ENCODE measurements at places on chromosomes 4 and X.

- no peak for DNase-seq
These were observed 1.1 kb downstream of the FBXL5 start for GRCh38 chr4:15653864-15654592.

GRCh38 chr4:153684182-153684970 is at the start of gene TLR2:
Gene TLR2, plus strand, starts transcription at chr4:153684280. Its CDS starts 18,628 bp downstream, at chr4:153702908.
- DNase-seq, result peak; percentile 75

DNA sequence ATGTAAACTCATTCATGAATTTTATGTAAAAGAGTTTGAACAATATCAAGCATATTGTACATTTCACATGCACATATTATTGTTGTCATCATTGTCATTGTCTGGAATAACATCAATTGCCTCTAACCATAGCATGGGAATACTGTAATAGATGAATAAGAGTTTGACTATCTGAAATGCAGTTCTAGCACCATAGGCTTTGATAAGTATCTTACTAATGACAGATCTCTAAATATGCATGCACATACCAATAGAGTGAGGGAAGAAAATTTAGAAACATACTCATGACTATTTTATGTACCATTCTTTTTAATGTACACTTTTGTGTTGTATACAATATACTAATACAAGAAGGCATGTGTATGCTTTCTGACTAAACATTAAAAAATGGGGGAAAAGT is 161.6 kb upstream of the SPRY1 start:
- DNase-seq, result no peak

DNA sequence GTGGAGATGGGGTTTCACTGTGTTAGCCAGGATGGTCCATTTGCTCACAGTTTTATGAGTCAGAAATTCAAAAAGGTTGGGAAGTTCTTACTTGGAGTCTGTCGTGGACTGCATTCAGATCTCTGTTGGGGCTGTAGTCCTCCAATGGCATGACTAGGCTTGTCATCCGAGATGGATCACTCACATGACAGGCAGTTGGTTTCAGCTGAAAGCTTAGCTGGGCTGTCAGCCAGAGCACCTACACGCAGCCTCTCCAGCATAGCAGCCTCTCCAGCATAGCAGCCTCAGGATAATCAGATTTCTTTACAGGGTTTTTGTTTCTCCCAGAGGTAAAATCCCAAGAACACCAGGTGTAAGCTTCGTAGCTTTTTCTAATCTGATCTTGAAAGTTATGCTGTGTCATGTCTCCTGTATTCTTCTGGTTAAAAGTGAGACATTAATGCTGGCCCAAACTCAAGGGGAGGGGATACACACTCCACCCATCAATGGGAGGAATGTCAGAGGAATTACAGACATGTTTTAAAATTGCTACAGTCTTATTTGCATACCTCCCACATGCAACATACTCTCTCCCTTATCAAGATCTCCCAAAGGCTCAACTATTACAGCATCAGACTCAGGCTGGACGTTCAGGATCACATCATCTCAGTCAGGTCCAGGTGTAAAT is 31.6 kb upstream of the SOD3 start:
- DNase-seq, result no peak

- DNase-seq, result no peak
These were observed 300.9 kb upstream of the FAT4 start for GRCh38 chr4:125013891-125014290.

DNA sequence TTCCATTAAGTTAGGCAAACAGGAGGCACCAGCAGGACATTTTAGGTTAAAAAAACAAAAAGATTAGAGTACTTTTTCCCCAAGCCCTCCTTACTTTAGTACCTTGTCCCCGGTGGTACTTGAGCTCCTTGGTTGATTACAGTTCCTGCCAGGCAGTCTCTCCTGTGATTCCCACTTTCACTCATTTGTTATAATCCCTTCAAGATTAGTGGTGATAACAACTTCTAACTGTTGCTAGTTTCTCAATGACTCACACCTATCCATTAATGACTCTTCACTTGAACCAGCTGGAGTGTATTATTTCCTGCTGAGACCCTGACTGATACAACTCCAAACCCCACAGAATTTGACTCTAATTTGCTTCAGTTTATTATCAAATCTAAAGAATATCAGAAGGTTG is 765.0 kb upstream of the DIAPH2 start:
- DNase-seq, result no peak

DNA sequence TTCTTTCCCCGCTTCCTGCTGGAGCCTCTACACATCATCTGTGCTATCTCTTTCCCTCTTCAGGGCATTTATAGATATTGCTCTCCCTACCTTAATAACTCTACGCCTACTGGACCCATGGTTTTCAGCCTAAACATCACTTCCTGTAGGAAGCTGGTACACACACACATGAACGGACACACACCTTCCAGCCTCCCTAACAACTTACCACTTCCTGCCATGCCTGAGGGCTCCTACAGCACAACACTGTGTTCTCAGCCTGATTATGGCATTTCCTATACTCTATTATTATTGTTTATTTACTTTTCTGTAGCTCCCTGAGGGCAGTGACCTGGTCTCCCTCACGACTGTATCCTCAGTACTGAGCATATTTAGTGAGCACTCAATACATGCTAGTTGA is 163.6 kb upstream of the MAP3K15 start:
- no peak for DNase-seq

DNA sequence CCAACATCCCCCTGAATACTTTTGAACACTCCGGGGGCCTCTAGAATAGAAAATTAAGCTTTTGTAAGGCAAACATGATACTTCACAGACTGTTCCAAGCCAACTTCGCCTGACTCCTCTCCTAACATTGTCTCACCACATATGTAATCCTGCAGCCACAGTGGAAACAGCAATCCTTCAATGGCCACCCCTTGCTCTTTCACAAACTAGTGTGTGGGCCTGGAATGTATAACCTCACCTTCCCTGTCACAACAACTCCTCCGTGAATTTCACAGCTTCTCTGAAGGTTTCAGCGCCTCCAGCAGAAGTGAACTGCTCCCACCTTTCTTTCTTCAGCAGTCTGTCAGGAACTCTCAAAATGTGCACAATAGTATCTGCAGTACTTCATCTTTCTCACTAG is 185.1 kb downstream of the ADGRL3 start:
- no peak for DNase-seq

GRCh38 chrX:154828016-154828408 is 6.5 kb downstream of the SMIM9 start:
- DNase-seq, result no peak

GRCh38 chrX:120761810-120762209 is 113.9 kb downstream of the CT47B1 start:
- no peak for DNase-seq

- no peak for DNase-seq
These were observed 140.2 kb upstream of the LDB2 start for GRCh38 chr4:17038510-17039176.

DNA sequence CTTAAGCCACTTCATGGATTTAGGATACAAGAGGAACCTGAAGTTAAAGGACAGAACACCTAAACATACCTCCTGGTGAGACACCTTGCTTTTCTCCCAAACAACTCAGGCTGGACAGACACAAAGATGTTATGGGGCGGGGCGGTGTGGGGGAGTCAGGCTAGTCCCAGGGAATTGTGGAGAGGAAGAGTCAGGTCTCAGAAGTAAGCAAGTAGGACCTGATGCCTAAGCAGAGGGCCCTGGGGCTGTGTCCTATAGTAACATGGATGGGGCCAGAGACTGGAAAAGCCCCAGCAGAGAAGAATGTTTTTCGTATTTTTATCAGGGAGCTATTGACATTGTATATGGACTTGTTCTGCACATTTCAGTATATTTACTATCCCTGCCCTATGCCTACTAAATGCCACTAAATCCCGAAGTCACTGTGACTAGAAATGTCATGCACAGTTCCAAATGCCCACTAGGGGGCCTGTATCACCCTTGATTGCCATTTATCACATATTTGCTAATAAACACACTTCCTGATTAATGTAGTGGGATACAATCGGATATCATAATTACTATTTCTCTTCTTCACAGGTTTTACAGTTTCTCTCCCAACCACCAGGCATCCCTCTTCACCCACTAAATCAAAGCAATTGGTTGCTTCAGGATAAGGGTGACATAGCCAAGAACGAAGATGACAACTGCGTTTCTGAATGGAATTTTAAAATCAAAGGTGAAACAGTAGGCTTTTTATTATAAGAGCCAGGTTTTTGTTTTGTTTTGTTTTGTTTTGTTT is 23.8 kb upstream of the ARHGAP10 start:
- DNase-seq, result no peak

DNA sequence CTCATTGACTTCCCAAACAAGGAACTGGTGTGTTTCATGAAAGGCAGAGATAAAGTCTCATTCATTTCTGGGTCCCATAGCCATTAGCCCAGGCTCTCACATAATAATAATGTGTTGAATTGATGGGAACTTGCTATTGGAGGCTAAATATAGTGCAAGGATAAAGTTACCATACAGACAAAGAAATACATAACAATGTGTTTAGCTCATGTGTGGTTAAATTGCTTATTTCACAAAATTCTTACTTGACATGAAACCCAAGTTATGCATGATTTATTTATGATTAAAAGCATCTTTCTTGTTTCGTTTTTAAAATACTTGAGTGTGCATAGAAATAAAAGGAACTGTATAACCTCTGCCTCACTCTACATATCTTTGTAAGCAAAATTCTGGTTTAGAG is 37.3 kb upstream of the LPAR4 start:
- no peak for DNase-seq

GRCh38 chrX:132231587-132231986 is 12.3 kb upstream of the RAP2C start:
- no peak for DNase-seq

- DNase-seq, result no peak
These were observed 28.8 kb downstream of the RBM47 start for GRCh38 chr4:40600850-40601249.

DNA sequence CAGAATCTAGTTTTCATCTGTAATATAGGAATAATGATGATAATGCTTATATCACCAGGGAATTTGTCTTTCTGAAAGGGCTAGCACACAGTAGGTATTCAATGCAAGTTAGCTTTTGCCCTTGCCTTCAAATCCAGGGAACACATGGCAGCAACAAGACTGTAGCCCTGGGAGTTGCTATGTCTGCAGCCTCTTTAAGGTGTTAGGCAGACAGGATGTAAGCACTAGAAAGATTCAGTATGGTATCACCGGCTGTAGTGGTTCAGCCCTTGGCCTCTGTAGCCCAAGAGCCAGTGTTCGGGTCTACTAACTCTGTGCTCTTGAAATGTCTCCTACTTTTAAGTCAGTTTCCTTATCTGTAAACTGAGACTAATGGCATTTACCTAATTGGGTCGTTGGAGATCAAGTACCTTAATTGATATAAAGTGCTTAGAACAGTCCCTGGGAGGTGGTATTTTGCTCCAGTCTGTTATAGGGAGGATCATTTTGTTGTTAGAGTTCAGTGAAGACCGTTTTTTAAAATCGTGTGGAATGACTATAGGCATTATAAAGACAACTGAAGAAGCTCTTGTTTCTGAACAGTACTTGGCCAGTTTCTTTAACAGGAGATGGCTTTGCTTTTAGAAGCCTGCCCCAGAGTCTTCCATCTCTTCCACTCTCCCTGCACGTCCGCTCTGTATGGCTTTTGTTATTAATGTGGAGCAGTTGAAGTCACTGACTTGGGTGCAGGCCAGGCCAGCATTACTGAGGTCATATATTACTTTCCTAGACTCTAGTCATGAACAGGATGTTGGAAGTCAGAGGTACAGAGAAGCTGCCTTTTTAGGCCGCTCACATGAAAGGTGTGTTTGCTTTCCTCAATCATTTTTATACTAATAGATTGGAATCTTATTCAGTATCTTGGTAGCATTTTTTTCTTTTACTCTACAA is 44.8 kb downstream of the GAB1 start:
- DNase-seq, result peak; percentile 88

- no peak for DNase-seq
These were observed 105.5 kb upstream of the SPOCK3 start for GRCh38 chr4:167339781-167340180.

GRCh38 chr4:155966171-155966570 is 12.5 kb upstream of the CTSO start:
- no peak for DNase-seq

- DNase-seq, result no peak
These were observed 16.6 kb downstream of the PCGF3 start for GRCh38 chr4:722169-722725.

DNA sequence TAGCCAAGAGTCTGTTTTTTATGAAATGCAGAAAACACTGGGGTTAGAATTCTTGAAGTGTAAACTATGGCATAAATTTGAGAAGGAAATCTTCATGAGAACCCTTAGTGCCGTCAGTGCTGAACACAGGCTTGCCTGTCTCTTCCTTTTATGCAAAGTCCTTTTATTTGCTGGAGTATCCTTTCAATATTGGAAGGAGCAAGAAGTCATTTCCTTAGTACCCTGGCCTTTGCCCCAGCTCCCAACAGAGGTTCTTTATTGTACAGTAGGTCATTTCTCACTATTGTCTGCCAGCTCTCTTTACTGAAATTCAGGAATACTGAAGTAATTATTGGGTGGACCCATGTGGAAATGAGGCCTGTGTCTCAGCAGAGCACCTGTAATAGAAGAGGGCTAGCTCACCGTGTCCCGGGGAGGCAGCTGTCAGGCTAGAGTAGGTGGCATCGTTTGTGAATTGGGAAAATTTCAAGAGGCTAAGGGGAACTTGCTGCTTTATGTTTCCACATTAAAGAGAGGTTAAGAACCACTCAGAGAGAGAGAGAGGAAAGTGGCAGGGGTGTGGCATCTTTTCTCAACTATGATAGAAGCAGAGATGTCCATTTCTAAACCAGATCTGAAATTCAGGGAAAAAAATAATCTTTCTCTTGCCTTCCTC is 8.7 kb downstream of the FHDC1 start:
- no peak for DNase-seq

DNA sequence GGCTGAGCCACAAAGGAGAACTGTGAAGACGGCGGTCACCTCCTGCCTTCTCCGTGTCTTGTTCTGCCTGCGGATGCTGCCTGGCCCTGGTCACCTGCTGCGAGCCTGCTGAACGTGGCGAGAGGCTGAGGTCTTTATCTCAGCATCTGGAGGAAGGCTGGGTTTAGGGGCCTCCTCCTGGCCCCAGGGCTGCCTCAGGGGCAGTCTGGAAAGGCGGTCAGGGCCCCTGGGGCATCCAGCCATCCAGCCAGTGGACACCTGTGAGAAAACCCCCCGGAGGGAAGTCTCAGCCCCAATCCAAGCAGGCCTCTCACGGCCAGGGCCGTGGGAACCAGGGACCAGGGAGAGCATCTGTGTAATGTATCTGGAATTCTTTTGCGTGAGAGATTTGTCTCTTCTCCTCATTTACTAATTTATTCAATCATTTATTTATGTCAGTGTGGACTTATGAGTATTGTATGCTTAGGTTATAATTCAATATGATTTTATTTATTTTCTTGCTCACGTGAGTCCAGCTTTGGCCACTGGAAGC is 11.3 kb downstream of the PDE6B start:
- peak; percentile 30 for DNase-seq

GRCh38 chr4:121758925-121759568 is 5.9 kb downstream of the SMIM43 start:
- no peak for DNase-seq

DNA sequence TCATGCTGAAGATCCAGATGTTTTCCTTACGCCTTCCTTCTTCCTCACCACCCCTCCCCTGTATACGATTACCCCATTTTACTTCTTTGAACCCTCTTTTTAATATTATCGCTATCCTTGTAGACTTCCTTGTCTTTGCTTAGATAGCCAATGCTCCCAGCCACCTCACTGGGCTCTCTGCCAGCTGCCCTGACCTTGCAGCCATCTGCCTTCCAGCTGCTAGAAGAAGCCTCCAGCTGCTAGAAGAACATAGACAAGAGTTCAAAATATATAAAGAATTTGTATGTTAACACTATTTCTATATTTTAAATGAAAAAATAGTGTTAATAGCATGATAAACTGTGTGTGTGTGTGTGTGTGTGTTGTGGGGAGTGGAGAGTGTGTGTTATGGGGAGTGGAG is 374.7 kb downstream of the ANKRD50 start:
- DNase-seq, result no peak

All from left forelimb (tissue), 1 donor.